Stimulated activated CD8-positive, alpha-beta memory T cell treated with anti-CD3 and anti-CD28 coated beads, Interleukin-2, amount 100 ng/mL, for 1 hour (primary cell): ENCODE measurements at places on chromosomes 1 and 21.

GRCh38 chr21:38477226-38477625 is 21.1 kb downstream of the ERG start:
- DNase-seq = no peak

DNA sequence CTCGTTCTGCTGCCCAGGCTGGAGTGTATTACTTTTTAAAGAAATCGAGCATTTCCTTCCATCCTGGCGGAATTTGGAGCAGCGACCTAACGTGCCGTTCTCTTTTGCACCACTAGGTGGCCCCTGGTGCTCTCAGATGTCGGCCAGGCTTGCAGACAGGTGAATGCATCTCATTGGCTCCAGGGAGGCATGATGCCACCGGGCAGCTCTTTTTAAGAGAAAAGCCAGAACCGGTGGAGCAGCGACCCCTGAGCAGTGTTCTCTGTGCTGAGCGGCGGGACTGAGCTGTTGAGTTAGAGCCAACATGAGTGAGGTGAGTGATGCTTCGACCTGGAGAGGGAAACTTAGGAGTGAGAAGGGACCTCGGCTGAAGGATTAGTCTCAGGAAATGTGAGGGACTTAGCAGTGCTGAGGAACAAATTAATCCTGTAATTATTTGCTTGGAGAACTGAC is at the start of gene PCP4:
Gene PCP4, plus strand, starts transcription at position 241 of the 453 bp plus-strand sequence. Its CDS starts 64 bp downstream, at position 305.
- DNase-seq = no peak

GRCh38 chr1:153058826-153059784 is 1.8 kb upstream of the SPRR2A start:
- no peak for DNase-seq

DNA sequence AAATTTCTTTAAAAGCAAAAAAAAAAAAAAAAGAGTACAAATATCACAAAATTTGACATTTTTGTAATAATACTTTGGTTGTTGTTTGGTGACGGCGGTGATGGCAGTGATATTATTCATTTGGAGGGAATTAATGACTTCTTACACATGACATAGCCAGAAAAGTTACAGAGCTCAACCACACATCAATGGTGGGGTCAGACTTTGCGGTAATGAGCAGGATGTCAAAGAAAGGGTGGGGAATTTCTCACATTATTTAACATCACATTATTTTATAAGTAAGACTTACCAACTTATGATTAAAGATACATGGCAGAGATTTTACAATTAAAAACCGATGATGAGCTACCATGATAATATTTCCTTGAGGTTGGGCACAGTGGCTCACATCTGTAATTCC is 248.2 kb downstream of the RERE start:
- DNase-seq = no peak

GRCh38 chr1:243729956-243730355 is 120.1 kb downstream of the AKT3 start:
- DNase-seq = no peak

GRCh38 chr1:63329621-63330330 is 7.4 kb downstream of the FOXD3 start:
- no peak for DNase-seq

- no peak for DNase-seq
Measured at GRCh38 chr1:27656157-27656893, 15.7 kb downstream of the IFI6 start.

- DNase-seq = no peak
Measured at GRCh38 chr1:223474804-223475203, 81.6 kb downstream of the CCDC185 start.

DNA sequence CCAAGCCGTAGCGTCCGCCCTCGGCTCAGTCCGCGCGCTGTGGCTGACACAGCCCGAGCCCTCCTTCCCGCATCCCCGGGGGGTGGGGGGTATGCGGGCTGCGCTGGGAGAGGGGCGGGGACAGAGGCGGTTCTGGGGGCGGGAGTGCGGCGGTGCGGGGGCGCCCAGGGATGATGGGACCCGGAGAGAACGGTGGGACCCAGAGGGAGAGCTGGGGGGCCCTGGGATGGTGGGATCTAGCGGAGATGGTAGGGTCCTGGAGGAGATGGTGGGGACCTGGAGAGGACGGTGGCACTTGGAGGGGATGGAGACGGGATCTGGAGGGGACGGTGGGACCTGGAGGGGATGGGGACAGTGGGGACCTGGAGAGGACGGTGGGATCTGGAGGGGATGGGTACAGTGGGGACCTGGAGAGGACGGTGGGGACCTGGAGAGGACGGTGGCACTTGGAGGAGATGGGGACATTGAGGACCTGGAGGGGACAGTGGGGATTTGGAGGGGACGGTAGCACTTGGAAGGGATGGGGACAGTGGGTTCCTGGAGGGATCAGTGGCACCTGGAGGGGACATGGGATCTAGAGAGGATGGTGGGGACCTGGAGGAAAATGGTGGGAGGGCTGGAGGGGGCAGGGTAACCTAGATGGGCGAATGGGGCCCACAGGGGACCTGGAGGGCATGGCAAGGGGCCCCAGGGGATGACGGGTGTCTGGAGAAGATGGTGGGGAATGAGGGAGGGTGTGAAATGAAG is 477 bp downstream of the SNAP47 start:
- no peak for DNase-seq

DNA sequence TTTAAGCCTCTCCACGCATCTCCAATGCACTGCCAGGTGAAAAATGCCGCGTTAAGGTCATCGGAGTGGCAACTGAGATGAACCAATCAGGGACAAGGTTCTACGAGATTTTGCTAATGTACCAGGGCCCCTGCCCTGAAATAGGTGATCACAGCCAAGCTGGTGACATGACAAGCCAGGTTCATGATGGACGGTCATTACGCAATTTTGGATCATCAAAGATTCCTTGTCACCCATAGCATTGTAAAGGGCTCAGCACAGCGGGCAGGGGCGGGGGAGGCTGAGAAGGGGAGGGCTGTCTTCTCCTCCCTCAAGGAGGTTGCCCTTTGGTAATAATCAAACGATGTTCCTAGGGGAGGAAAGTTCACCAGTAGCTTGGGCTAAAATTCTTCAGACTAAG is 475.5 kb downstream of the NPHP4 start:
- no peak for DNase-seq

- DNase-seq = no peak
Measured at GRCh38 chr1:181012203-181012745, 10.4 kb downstream of the STX6 start.

GRCh38 chr1:41901551-41901950 is 17.2 kb downstream of the HIVEP3 start:
- no peak for DNase-seq

GRCh38 chr1:110714374-110714995 is 39.7 kb upstream of the KCNA3 start:
- DNase-seq = no peak

DNA sequence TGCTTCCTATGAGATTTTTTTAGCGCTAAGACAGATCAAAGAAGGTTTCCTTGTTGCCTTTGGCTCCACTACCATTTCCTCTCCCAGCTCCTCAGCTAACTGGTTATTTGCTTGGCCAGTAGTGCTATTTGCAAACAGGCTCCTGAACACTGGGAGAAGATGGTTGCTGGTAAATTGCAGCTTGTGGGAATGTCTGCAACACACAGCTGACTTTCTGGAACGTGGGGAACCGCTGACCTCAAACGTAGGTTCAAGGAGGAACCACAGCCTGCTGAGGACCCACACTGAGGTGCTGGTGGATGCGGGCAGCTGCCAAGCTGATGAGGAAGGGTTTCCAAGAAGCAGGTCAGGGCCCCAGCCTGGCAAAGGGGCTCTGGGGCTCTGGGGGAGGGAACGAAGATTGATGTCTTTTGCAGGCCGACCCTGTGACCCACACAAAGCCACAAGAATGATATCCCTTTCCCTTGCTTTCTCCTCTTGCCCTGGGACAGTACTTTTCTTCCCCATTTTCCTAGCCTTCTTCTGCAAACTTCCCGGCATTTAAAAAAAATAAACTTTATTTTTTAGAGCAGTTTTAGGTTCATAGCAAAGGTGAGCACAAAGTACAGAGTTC is 24.8 kb downstream of the GNG4 start:
- no peak for DNase-seq

DNA sequence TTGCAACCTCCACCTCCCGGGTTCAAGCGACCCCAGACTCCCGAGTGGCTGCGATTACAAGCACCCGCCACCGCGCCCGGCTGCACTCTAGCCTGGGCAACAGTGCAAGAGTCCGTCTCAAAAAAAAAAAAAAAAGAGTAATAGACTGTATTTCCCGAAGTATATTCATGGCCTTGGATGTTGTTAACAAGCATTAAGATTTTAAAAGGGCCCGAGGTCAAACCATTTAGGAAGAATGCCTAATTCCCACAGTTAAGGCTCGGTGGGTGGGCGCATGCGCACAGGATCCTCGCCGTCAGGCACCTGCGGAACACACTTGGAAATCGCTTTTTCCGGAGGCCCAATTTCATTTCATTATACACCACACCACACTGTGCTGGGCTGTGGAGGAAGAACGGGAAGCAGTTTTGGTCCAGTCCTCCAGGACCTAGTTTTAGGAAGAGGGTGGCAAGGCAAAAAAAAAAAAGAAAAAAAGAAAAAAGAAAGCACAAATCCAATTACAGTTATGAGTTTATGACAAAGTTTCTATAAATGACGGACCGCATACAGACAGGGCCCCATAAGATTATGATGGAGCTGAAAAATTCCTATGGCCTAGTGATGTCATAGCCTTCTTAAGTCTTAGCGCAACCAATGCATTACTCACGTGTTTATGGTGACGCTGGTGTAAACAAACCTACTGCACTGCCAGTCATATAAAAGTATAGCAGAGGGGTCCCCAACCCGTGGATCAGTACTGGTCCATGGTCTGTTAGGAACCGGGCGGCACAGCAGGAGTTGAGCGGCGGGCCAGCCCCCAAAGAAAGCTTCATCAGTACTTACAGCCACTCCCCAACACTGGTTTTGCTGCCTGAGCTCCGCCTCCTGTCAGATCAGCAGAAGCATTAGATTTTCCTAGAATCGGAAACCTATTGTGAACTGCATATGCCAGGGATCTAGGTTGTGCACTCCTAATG is 38.2 kb downstream of the H3-3A start:
- DNase-seq = no peak

- DNase-seq = no peak
Measured at GRCh38 chr1:202501281-202501680, 152.8 kb downstream of the PPP1R12B start.
